ENCODE measurements at places on chromosomes 11 and 22. TPM values are rescaled to one million over a fixed set of nuclear protein-coding genes. Genes with fewer than 3 reads are reported as not detected.

The ARFGAP3 gene
- 18.2 TPM for polyA plus RNA-seq

The PGA5 gene
- 0.31 TPM for polyA plus RNA-seq

The OR2AG2 gene
- polyA plus RNA-seq: not detected

The MUC5AC gene
- not detected for polyA plus RNA-seq

DNA sequence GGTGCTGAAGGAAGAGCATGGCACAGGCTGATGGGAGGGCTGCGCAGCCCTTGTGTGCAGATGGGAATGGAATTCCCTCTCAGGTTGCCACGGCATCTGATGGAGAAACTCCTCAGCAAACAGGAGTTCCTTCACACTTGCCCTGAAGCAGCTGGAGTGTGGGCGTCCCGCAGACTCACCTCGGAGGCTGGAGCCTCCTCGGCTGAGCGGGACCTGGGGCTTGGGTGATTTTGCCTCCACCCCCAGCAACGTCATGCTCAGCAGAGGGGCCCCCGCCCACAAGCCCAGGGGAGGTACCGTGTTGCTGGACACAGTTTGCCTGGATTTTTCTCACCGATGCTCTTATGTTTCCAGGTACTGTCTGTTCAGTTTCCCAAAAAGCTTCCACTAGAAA is 63.4 kb downstream of the MYO7A start:
- no peak for DNase-seq

DNA sequence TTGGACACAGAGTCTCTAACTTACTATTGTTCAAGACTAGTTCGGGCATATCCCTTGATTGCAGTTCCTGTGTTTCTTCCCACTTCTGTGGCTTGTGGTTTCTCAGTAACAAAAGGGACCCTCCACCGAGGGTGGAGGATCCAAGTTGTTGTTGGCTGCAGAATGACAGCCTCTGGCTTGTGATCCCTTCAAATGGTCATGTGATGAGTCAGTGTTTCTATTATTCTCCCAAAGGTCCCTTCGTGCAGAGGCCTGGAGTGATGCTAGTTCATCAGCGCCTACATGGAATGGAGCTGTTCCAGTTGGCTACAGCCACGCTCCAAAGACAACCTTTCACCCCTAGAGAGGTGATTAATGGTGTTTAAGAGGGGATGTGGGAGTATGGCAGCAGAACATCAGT is 2.6 kb upstream of the VWCE start:
- DNase-seq: no peak

DNA sequence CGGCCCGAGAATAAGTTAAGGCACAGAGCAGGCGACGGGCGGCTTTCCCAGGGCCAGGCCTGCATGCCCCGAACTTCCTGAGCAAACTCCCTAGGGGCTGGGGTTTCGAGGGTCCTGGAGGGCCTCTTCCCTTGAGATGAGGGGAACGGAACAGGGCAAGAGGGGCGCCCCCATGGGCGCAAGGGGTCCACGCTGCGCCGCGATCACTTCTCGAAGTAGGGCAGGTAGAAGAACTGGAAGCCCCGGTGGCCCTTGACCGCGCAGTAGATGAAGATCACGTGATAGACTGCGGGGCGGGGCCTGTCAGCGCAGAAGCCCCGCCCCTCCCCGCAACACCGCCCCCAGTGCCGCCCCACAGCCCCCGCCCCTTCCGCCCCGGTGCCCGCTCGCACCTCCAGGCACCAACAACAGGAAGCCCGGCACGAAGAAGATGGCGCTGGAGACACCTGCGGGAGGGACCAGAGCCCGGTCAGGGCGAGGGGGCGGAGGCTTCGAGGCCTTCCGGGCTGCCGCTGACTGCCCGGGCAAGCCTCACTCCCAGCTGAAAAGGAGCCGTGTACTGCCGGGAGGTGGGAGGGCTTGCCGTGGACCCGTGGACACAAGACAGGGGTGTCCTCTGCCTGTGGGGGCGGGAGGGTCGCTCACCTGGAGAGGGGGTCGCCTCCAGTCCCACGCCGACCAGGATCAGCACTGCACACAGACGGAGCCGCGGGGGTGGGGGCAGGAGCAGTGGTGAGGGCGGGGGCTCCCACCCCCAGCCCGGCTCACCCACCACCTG is 4.5 kb downstream of the TMEM134 start:
- DNase-seq: peak; percentile 94

DNA sequence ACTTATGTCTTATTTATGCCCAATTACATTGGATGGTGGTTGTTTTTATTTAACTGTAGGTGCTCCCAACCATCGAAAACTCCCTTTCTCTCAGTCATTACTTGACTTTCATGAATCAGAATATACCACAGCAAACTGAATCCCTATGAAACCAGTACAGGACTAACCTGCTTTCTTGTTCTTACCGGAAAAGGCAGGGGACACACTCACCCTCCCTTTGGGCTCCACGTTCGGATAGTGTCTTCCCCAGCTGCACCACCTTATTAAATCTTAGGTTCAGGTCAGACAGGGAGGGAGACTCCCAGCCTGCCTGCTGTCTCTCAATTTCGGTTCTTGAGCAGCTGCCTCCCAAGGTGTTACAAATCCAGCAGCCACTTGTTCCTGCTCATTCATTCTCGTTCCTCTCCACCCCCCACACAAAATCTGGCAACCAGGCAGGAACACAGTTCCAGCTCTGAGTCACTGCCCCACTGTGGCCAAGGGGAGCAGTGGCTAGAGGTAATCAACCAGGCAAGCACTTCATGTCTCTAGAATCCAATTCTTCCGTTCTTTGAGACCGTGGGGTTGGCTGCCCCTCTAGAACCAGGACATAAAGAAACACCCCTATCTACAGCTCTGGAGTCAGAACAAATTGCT is 133.0 kb downstream of the PLEKHA7 start:
- DNase-seq: no peak

The KDM4D gene
- 0.17 TPM for polyA plus RNA-seq

- DNase-seq: no peak
These were observed 455.4 kb upstream of the CNTN5 start for GRCh38 chr11:98565311-98565710.

- DNase-seq: no peak
These were observed 116.9 kb upstream of the PAX6 start for GRCh38 chr11:31927982-31928381.

DNA sequence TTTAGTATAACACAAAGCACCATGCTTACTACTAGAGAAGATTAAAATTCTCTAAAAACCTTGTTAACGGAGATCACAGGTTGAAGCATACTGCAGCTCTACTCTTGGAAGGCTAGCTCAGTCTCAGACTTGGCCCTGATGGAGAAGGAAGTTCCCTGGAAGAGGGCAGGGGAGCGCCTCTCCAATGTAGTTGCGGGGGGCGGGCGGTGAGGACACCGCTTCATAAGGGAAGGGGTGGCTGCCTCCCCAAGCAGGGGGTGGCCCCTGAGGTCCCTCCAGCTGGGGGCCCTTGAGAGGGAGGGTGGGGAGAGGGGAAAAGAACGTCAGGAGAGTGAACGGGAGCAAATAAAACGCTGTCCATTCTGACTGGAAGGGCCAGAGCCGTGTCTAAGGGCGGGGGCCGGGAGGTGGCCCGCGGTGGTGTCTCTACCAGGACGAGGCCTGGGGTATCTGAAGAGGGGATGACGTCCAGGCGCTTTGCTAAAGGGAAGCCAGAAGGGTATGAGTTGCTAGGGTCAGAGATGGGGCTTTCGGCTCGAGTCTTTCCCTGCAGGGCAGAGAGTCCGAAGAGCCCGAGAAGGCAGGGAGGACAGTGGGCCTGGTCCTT is 553 bp upstream of the USP47 start:
- no peak for DNase-seq

- DNase-seq: no peak
These were observed 60.6 kb downstream of the NXPE2 start for GRCh38 chr11:114738954-114739353.

The CALCA gene
- polyA plus RNA-seq: 34.7 TPM

The FAM227A gene
- 0.01 TPM for polyA plus RNA-seq

The RASSF10 gene
- polyA plus RNA-seq: not detected

DNA sequence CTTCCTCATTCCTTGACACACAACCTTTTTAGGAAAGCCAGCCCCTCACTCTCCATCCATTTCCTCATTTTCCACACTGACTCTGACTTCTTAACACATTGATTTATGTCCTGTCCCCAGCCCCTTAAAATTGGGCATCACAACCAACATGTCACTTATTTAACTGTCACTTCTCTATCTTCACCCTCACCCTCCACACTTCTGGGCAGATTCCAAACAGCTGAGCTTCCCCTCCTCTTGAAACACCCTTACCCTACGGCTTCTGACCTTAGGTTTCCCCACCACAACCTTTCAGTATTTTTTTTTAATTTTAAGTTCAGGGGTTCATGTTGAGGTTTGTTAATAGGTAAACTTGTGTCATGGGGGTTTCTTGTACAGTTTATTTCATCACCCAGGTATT is 696.3 kb downstream of the DLG2 start:
- DNase-seq: no peak

DNA sequence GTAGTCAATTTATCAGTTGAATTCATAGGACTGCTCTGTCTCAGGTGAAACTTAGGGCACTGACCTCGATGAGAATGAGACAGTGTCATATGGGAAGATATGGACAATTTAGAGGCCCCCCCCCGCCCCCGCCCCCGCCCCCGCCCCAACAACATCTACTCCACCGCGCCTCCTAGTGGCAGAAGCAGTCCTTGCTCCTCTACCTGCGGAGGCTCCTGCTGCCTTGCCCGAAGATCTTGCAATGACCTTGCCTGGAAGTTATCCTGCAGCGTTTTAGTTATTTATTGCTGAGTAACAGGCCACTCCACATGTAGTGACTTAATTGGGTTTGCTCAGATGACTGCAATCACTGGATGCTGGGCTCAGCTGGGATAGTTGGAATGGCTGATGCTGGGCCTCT is 15.2 kb downstream of the SERPINH1 start:
- peak; percentile 82 for DNase-seq

The BEST1 gene
- 0.22 TPM for polyA plus RNA-seq

DNA sequence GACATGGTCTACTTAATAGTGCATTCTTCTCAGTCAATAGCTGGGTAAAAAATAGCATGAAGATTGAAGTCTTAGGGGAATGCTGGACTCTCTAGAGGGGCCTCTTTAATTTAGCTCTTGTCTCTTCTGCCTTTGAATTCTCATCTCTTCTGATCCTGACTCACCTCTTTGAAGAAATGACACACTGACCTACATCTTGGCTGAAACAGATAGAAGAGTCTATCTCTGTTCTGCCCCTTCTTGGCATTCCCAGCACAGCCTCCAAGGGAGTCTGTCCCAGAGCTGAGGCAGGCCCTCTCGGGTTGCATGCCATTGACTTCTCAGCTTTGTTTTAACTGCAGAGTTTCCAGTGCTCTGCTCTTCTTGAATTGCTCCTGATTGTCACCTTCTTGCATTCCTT is 55.7 kb downstream of the PTPRJ start:
- DNase-seq: no peak

DNA sequence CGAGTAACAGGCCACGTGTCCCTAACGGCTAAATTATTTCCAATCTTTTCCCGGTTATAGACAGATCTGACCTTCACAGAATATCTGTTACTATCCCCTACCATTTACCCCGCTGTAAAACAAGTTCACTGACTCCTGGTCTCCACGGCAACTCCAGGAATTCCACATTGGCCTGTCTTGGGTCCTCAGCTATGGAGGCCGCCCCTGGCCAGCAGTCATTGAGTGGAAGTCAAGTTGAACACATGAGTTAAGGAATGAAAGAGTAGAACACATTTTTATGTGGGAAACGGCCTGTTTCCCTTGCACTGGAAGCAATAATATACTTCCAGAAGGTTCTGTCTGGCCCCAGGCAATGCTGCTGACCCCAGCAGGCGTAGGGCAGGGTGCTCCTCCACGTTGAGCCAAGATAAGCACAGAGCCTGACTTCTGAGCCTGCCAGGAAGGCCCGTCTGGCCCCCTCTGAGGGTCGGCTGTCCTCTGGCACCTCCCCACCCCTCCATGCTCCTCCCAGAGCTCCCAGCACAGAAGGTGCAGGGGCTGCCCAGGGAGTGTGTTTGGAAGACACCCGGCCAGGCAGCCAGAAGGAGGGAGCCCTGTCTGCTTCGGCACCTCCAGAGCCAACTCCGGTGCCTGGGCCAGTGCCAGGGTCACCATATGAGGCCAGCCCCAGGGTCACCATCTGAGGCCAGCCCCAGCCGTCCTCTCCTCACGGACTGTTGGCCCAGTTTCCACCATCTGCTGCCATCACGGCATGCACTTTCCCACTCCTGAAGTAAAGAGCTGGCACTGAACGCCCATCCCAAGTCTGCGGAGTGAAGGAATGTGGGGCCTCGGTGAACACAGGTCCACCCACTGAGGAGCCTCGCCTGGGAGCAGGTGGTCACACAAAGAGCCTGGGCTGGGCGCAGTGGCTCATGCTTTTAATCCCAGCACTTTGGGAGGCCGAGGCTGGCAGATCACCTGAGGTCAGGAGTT is 813.2 kb downstream of the BRD1 start:
- no peak for DNase-seq

The MCM5 gene
- polyA plus RNA-seq: 6.7 TPM

GRCh38 chr11:108324587-108324986 is 101.7 kb downstream of the ATM start:
- no peak for DNase-seq

The OR52E6 gene
- polyA plus RNA-seq: not detected

The NTM gene
- not detected for polyA plus RNA-seq

GRCh38 chr11:58905721-58906547 is 33.4 kb upstream of the GLYATL1 start:
- peak; percentile 63 for DNase-seq

- DNase-seq: no peak
These were observed 79.8 kb upstream of the GRK3 start for GRCh38 chr22:25484521-25485315.

The DEFB108B gene
- not detected for polyA plus RNA-seq

GRCh38 chr11:64084951-64085710 is 49.4 kb downstream of the FLRT1 start:
- peak; percentile 63 for DNase-seq

GRCh38 chr22:39117585-39118191 is 20.6 kb downstream of the APOBEC3H start:
- peak; percentile 70 for DNase-seq

The LIF gene
- not detected for polyA plus RNA-seq

- DNase-seq: no peak
These were observed 127.6 kb downstream of the DBX1 start for GRCh38 chr11:20032577-20033260.

GRCh38 chr11:10410844-10411200 is 44.2 kb upstream of the AMPD3 start:
- no peak for DNase-seq

GRCh38 chr22:26665813-26666231 is 8.4 kb downstream of the MIAT start:
- DNase-seq: no peak

The OR52I1 gene
- not detected for polyA plus RNA-seq

DNA sequence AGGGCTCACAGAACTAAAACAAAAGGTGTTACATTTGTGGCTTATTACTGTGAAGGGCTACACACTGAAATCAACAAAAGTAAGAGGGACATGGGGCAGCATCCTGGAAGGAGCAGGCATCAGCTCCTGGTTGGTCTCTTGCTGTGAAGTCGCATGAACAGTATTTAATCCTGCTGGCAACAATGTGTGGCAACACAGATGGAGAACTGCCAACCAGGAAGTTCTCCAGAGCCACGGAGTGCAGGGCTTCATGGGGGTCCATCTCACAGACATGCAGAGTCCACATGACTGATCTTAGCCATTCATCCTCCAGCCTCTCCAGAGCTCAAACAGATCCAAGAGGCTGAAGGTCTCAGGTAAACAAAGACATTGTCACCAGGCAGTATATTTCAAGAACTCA is 32.8 kb upstream of the FGF3 start:
- no peak for DNase-seq

Measured in liver (tissue), 10 donors.